ENCODE measurements at places on chromosomes 12 and 14. TPM values are rescaled to one million over a fixed set of nuclear protein-coding genes. Genes with fewer than 3 reads are reported as not detected.
A peak's percentile ranks its signal among the peaks of the same experiment; 100 is the strongest.

TAS2R43 gene
- total RNA-seq = 0.54 TPM

SOX5 gene
- not detected for total RNA-seq

HOXC5 gene
- total RNA-seq = not detected

CIROP gene
- not detected for total RNA-seq

GRCh38 chr14:53845813-53846693 lies 110.6 kb downstream of the BMP4 start:
- H3K4me3 ChIP-seq = no peak overlapping the region
- DNase-seq = no peak
- H3K27ac ChIP-seq = no peak overlapping the region
- H3K4me1 ChIP-seq = no peaks in the 10 kb centered on the region
- H3K27me3 ChIP-seq = no peaks in the 10 kb centered on the region
- H3K36me3 ChIP-seq = no peaks in the 10 kb centered on the region

DNA sequence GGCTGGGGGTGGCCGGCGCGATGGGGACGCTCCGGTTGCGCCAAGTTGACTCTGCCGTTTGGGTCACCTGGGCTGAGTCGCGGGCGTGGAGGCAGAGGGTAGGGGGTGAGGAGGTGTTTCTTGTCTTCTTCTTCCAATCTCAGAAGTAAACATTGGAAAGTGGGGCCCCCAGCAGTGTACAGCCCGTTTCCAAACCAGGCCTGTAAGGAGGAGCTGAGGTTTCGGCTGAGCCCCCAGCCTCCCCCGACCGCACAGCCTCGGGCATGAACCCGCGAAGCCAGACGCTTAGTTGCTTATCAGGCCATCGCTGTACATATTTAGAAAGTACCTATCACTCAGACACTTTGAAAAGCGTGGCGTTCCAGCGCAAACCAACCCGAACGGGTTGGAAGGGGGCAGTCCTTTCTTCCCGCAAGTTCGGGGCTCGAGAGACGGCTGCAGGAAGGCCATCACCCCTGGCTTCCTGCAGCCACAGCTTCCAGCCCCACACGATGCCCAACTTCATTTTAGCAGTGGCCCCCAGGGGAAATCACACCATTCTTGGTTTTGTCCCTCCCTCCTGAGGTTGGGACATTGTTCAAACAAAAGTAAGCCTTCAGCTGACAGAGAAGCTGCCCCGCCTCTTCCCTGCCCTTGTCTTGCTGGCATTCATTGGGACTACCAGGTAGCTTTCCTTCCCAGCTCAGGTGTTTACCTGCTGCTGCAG lies 164.1 kb downstream of the ZFP36L1 start:
- peak overlapping the region; percentile 22 for H3K27ac ChIP-seq
- peak overlapping the region; percentile 57 for H3K4me3 ChIP-seq
- H3K27me3 ChIP-seq = peaks cover 16% of the 10 kb centered on the region
- peaks cover 2% of the 10 kb centered on the region for H3K4me1 ChIP-seq
- no peak for DNase-seq
- H3K36me3 ChIP-seq = no peaks in the 10 kb centered on the region

DNA sequence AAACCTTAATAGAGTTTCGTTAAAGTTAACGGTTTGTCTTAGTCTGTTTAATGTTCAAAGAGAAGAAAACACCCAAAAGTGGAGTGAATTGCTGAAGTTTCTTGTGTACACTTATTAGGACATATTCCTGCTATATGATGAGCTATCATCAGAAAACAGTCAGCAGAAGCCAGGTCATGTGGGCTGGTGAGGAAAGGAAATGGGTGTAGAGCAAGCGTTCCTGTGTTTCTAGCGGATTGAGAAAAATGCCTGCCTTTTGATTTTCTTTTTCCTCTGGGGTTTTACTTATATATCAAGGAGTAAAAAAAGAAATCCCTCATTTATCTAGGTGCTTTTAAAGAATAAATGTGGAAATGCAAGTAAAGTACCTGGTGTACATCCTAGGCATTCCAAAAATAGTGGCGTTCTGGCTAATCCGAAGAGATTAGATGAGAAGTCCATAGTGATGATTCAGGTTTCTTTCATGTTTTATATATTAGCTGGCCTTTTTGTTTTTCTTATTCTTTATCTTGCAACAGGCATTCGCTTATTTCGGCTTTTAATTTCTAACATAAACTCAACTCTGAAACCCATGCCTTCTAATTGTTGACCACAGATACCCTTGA lies 50.7 kb downstream of the FLRT2 start:
- H3K4me1 ChIP-seq = no peaks in the 10 kb centered on the region
- H3K27me3 ChIP-seq = no peaks in the 10 kb centered on the region
- H3K4me3 ChIP-seq = no peak overlapping the region
- H3K36me3 ChIP-seq = no peaks in the 10 kb centered on the region

GRCh38 chr14:52871606-52872005 lies 79.2 kb downstream of the FERMT2 start:
- H3K4me1 ChIP-seq = no peaks in the 10 kb centered on the region
- H3K36me3 ChIP-seq = no peaks in the 10 kb centered on the region
- H3K27me3 ChIP-seq = peaks cover 3% of the 10 kb centered on the region

- no peaks in the 10 kb centered on the region for H3K36me3 ChIP-seq
- no peak for DNase-seq
- no peaks in the 10 kb centered on the region for H3K27me3 ChIP-seq
- peak overlapping the region; percentile 49 for H3K4me3 ChIP-seq
Measured at GRCh38 chr14:22178333-22178839, 410.6 kb downstream of the DAD1 start.
